ENCODE measurements at places on chromosomes 13 and 19.

DNA sequence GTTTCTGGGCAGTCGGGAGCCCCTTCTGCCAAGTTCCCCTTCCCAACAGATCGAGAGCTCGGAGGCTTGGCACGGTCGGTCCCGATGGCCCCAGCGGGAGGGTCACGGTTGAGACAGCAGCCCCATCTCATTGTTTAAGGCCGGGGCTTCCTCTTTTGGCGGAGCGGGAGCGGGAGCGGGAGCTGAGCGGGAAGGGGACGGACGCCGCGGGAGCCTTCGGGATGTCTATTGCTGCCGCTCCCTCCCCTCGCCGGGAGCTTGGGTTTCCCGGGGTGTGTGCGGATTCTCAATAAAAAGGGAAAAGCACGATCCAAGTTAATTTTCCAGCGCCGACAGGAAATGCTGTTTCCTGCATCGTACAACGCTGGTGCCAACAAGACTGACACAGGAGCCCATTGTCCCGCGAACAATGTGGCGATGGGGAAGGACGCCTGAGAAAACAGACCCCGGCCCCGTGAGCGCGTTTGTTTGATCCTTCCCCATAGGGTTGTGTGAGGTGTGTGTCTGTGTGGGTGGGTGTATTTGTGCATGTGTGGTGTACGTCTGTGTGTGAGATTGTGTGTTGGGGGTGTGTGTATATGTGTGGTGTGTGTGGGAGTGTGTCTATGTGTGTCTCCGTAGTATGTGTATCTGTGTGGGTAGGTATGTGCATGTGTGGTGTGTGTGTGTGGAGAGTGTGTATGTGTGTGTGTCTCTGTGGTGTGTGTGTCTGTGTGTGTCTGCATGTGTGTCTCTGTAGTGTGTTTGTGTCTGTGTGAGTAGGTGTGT is 36.3 kb upstream of the FLT1 start:
- no peak for DNase-seq

- DNase-seq: no peak
Measured at GRCh38 chr13:48574041-48574796, 41.3 kb upstream of the RCBTB2 start.

DNA sequence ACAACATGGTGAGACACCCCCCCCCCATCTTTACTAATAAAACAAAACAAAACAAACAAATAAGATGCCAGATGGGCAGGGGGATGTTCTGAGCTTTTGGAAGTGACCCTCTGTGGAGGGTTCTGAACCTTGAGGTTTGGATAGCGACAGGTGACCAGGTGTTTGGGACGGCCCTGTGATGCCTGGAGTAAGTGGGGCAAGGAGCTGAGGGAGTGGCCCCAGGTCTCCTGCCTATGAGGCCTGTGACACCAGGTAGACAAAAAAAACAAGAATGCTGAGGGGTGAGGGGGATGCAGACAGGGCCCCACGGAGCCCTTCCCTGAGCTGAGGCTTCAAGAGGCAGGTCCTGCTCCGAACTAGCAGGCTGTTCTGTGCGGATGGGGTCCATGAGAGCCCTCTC is 9.2 kb downstream of the ADGRE2 start:
- no peak for DNase-seq

GRCh38 chr13:51770681-51771417 is 33.1 kb downstream of the DHRS12 start:
- DNase-seq: no peak

GRCh38 chr19:48656840-48657474 is 11.0 kb upstream of the CA11 start:
- no peak for DNase-seq

All from esophagus squamous epithelium (tissue), 5 donors.